IPS-NIHi11 (cell line): ENCODE measurements at places on chromosomes 3 and 15.
A peak's percentile ranks its signal among the peaks of the same experiment; 100 is the strongest.

DNA sequence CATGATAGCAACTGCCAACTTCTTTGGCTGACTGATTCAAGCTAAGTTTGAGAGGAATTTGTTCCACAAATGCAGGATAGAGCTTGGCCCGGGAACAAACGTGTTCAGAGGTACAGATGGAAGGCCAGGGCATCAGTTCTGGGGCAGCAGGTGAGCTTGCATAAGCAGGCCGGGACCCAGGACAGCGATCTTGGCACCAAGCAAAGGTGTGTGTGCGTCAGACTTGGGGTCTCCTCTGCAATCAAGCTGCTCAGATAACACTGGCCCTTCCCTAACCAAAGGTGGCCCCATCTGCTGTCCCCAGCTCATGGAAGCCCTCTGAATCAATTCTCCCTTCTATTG lies 155.6 kb downstream of the MEGF11 start:
- DNase-seq: no peak

DNA sequence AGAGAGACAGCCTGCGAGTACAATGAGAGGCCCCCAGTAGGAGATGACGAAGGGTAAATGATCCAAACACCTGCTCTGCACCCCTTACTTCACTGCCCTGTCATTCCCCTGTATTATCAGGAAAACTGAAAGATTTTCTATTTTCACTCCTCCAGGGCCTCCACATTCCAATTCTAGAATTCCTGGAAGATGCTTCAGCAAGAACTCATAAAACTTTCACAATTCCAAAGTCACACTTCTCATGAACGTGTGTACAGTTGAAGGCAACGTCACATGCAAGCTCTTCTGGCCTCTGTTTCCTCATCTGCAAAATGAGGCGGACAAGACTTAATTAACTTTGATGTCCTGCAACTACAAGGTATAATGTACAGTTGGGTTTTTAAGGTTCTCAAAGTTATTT lies 62.8 kb upstream of the SPATA12 start:
- no peak for DNase-seq

DNA sequence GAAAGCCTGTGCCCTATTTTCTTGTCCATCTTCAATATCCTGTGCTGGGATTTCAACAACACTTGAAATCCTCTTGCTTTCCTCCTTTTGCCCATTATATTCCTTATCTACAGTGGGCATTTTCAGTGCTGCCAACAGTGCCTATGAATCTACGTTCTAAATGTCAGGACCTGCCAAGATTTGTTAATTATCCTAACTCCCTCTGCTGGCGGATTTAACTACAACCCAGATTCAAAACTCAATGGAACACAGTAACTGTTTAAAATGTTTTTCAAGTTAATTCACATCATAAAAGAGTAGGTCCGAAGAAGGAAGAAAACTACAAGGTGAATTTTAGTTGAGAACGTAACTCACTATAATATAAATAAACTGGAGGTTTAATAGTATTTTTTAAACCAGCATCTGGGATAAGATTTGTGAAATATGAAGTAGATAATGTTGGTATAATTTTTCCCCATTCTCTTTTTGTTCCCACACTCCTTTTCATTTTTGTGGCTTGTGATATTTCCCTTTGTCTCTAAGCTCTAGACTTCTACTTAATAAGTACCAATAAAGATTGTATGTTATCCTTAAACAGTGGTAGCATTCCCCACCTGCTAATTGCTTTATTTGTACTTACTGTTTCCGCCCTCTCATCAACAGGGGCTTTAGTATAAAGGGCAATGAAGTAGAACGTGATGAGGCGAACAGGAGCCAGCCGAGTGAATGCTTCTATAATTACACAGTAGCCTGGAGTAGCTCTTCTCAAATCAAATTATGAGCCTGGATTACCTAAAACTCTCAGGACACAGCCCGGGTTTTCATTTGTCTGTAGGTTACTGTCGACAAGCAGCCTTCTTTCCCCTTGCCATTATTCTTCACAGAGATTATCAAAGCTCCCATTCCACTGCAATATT lies 302.5 kb upstream of the ATP11B start:
- DNase-seq: peak; percentile 25

- DNase-seq: no peak
These were observed 9.3 kb downstream of the NR2F2 start for GRCh38 chr15:96339619-96340347.

- DNase-seq: no peak
These were observed 20.0 kb upstream of the PRR23E start for GRCh38 chr3:127172781-127173515.

DNA sequence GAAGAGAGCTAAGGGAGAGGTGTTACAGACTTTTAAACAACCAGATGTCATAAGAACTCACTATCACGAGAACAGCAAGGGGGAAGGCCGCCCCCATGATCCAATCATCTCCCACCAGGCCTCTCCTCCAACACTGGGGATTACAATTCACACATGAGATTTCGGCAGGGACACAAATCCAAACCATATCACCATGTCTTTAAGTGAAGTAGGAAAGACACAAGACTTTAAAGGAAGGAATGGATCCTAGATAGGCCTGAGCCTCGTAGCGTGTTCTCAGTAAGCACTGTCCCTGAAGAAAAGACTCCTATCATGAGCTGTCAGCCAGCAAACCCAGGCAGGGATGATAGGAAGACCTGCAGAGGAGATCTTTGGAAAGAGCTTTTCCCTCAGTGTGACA lies 15.1 kb upstream of the RPS27L start:
- DNase-seq: no peak

DNA sequence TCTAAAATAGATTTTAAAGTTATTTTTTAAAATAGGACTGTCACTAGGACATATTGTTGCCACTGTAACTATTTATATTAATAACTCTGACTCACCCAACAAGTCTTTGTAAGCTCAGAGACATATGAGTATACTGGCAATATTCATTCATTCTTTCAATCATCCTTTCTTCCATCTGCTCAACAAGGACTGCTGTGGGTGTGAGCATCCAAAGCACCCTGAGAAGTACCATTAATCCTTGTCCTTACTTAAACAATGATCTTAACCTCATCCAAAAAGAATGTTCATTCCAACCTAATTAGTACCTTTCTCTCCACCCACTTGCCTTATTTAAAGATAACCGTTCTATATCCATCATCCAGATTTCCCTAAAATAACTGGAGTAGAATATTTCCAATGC lies 94.2 kb upstream of the PPP2R3A start:
- DNase-seq: no peak

- no peak for DNase-seq
These were observed 479.4 kb upstream of the CBLB start for GRCh38 chr3:106348139-106348690.

GRCh38 chr3:4517643-4518311 lies 24.6 kb downstream of the ITPR1 start:
- no peak for DNase-seq

GRCh38 chr3:32847528-32847927 lies 29.7 kb downstream of the TRIM71 start:
- no peak for DNase-seq

GRCh38 chr3:61464518-61465140 lies 96.7 kb upstream of the PTPRG start:
- DNase-seq: no peak

DNA sequence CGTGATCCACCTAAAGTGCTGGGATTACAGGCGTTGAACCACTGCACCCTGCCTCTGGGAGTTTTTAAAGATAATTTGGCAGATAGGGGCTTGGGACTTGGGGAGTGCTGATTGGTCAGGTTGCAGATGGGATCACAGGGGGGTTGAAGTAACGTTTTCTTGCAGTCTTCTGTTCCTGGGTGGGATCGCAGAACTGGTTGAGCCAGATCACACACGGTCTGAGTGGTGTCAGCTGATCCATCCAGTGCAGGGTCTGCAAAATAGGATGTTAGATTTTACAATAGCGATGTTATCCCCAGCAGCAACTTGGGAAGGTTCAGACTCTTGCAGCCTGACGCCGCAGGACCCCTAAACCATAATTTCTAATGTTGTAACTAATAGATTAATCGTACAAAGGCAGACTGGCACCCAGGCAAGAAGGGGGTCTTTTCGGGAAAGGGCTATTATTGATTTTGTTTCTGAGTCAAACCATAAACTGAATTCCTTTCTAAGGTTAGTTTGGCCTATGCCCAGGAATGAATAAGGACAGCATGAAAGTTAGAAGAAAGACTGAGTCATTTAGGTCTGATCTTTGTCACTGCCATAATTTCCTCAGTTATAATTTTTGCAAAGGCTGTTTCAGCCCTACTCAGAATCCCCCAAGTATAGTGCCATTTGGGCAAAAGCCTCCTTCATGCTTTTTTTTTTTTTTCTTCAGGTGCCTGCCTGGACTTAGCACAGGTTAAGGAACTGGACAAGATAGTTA lies 1.5 kb upstream of the CA12 start:
- DNase-seq: no peak

DNA sequence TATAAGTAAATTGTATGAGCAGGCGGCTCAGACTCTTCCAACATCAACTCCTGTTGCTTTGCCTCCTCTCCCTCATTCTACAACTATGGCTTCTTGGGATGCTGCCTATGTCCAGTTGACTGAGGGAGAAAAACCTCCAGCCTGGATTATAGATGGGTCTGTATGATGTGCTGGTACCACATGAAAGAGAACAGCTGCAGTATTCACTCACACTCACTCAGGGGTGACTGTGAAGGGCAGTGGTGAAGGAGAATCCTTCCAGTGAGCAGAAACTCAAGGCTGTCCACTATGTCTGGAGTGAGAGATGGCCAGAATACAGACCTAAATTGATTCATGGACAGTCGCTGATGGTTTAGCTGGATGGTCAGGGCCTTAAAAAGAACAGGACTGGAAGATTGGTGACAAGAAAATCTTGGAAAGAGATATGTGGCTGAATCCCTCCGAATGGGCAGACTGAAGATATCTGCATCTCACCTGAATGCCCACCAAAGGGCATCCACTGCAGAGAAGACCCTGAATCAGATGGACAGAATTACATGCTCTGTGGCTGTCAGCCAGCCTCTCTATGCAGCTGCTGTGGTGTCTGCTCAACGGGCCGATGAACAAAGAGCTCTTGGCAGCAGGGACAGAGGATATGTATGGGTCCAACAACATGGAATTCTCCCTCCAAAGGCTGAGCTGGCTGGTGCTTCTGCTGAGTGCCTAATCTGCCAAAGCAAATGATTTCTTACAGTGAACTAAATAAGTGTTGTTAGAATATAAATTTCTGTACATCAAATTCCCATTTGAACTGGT lies 1.9 kb upstream of the BCL2L10 start:
- no peak for DNase-seq

GRCh38 chr3:111069974-111070771 lies 1.4 kb upstream of the NECTIN3 start:
- peak; percentile 21 for DNase-seq

GRCh38 chr3:174285242-174285864 lies 573.8 kb upstream of the NAALADL2 start:
- DNase-seq: no peak

DNA sequence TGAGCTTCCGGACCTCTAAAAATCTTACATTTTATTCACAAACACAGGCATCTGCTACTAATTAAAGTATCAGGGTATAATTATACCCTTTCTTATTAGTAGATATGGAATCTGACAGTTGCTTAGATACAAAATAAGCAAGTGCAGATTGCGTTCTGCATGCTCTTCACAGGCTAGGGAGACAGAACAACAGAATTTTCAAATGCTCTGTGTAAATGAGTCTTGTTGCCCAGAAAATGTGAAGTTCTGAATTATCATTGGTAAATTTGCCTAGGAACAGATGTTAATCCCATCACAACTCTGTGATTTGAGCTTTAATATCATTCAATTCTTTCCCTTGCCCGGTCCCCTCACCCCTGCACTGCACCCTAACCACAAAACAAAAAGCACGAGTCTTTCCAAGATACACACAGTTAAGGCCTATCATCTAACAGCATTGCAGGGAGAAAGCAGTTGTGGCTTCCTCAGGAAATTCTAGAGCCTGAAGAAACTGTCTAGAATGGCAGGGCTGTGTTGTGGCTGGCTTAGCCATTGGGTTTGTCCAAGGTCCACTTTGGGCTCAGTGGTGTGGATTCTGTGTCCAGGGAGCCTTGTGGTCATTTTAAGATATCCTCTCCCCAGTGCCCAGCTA lies 119.8 kb downstream of the PDCD6IP start:
- no peak for DNase-seq

DNA sequence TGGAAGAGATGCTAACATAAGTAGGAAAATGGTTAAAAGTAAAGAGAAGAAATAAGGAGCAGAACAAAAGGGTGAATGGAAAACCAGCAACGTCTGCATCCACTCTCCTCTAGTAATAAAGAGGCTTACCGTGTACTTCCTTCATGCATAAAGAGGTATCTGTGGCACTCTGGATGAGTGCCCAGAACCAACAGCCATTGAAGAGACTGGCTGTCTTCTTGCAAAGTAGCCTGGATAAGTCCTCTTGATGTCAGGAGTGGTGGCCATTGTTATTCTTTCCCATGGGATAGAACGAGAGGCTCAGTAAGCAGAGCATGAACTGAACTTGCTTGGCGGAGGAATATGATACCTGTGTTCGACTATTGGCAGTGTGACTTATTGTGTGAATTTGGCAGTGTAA lies 186.2 kb upstream of the RASGRP1 start:
- DNase-seq: no peak

DNA sequence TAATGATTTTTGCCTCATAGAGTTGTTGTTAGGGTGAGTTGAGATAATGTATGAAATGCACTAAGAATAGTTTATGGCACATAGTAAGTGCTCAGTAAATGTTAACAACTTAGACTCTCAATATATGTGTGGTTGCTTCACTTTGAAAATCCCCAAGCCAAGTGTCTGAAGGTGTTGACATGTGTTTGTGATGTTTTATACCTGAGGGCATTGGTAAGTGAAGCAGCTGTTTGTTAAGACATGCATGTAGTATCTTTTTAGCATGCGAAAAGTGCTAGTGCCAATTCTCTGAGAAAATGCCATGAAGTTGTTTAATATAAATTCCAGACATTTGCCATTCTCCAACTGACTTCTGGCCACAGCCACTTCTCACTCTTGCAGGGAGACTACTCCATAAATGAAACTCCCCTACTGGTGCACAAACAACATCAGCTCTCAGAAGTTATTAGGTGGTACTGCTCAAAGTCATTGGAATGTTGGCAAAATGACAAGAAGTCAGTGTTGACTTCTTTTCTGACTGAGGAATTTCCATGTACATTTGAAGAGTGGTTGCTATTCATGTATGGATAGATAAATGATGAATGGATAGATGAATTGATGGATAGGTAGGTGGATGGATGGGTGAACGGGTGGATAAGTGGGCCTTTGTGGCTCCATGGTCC lies 103.6 kb upstream of the NUDT16 start:
- DNase-seq: no peak

- DNase-seq: peak; percentile 41
These were observed 216.1 kb downstream of the MTHFS start for GRCh38 chr15:79680720-79681119.

GRCh38 chr3:123158330-123158729 lies 43.4 kb upstream of the SEC22A start:
- DNase-seq: no peak

- DNase-seq: no peak
These were observed 34.1 kb downstream of the WHAMM start for GRCh38 chr15:82843566-82843965.

DNA sequence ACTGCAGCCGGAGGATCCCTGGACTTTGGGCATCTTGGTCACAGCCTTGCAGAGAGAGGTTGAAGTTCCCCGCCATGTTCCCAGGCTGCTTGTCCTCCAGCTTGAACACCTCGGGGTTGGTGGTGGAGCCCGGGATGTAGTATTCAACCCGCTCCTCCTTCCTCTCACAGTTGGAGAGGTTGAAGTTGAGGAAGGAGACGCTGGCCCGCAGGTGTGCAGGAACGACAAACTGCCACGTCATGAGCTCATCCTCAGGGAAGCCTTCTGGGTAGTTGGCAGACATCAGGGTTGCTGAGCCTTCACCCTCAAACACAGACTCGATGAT lies 35.7 kb downstream of the CDCP1 start:
- no peak for DNase-seq
